Urothelium cell line (cell line): ENCODE measurements at places on chromosomes 2 and 18.

GRCh38 chr2:3598197-3598910 is 3.4 kb downstream of the COLEC11 start:
- DNase-seq: no peak

DNA sequence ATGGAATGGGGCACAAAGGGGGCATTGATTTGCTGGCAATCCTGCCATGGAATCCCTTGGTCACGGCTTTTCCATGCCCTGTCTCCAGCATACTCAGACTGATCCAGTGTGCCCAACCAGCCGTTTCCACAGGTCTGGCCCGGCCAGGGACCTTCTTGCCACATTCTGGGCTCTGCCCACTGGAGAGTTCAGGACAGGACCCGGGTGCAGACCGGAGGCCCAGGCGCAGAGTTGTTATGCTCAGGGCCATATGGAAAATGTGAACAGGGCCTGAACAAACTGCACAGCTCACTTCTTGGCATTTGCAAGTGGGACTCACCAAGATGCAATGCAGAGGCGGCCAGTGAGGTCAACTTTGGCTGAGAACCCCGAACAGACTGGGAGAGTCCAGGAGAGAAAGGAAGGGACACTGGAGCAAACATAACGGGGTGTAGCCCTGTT is 15.6 kb upstream of the ASAP2 start:
- peak; percentile 54 for DNase-seq

- no peak for DNase-seq
Observed at GRCh38 chr2:235910067-235910466, 258.1 kb downstream of the GBX2 start.

DNA sequence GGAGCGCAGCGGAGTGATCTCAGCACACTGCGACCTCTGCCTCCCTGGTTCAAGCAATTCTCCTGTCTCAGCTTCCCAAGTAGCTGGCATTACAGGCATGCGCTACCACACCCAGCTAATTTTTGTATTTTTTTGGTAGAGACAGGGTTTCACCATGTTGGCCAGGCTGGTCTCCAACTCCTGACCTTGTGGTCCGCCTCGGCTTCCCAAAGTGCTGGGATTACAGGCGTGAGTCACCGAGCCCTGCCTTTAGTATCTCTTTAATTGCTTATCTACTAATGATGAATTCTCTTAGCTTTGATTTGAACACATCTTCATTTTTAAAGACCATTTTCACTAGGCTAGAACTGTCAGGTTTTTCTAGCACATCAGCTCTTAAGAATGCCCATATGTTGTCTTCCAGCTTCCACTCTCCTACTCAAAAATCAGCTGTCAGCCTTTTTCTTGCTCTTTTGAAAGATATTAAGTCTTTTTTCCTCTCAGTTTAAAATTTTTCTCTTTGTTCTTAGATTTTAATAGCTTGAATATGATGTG is 16.1 kb upstream of the MFSD2B start:
- no peak for DNase-seq

GRCh38 chr2:165567273-165567672 is 97.8 kb downstream of the CSRNP3 start:
- DNase-seq: no peak

DNA sequence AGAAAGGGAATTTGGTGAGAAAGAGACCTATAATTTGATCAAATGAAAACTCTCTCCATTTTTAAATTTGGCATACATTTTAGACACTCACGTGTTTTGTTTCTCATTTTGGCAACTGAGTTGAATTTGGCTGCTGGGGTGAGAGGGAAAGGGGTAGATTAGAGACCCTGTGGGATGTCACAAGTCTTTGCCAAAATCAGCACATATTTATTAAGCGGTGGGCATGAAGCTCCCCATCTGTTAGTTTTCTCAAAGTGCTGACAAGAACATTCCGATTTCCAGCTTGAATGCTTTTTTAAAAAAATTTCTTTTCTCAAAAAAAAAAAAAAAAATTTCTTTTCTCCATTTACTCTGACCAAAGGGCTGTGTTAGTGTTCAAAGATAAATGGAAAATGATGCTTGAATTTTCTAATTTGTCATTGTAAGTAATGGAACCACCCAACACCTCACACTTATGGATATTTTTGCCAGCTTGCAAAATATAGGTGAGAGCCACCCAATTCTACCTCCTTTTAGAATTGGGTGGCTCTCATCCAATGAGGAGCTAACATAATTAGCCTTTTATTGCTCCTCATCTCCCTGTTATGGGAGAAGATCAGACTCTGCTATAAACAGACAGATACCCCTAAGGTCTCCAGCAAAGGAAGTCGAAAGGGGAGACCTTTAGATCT is 222.9 kb upstream of the FN1 start:
- DNase-seq: no peak

GRCh38 chr2:150091846-150092245 is 395.6 kb downstream of the RND3 start:
- DNase-seq: no peak

DNA sequence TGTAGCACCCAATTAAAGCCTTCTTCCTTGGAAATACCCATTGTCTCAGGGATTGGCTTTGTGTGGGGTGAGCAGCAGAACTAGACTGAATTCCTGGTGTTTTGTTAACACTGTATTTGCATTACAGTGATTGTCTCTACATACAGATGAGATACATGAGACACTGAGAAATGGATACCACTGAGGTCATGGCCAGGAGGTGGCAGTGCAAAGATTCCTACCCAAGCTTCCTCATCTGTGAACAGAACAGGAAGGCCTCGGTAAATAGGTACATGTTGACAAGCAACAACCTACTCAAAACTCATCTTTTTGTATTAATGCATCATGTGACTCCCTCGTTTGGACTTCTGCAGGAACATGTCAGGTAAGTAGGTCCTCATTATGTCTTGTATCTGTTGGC is 445.8 kb upstream of the RGPD4 start:
- DNase-seq: no peak

GRCh38 chr2:54271843-54272627 is 16.0 kb upstream of the TSPYL6 start:
- no peak for DNase-seq

DNA sequence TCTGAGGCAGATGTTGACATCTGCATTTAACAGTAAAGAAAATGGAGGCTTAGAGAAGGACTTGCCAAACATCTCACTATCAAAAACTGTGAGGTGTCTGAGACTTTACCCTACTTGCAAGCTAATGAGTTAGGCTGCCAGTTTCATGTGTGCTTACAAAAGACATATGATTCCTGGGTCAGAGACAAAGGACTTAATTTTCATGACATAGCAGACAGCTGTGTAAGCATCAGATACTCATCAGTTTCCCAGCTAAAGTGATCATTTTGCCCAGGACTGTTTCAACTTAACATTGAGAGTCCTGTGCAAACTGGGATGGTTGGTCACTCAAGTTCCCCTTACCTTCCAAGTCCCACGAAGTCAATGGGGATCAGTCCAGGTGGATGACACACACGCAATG is 18.9 kb upstream of the DAPL1 start:
- DNase-seq: no peak

GRCh38 chr2:201881741-201882140 is 75.4 kb downstream of the CDK15 start:
- DNase-seq: no peak

GRCh38 chr18:48477348-48477747 is 61.5 kb upstream of the CTIF start:
- no peak for DNase-seq

GRCh38 chr2:119011162-119011909 is 69.3 kb downstream of the MARCO start:
- peak; percentile 83 for DNase-seq
